ENCODE measurements at places on chromosomes 16 and 17.

- no peak for DNase-seq
Measured at GRCh38 chr16:82033683-82034300, 1.3 kb upstream of the HSD17B2 start.

GRCh38 chr17:64135000-64135399 is 5.1 kb upstream of the ERN1 start:
- DNase-seq: no peak

DNA sequence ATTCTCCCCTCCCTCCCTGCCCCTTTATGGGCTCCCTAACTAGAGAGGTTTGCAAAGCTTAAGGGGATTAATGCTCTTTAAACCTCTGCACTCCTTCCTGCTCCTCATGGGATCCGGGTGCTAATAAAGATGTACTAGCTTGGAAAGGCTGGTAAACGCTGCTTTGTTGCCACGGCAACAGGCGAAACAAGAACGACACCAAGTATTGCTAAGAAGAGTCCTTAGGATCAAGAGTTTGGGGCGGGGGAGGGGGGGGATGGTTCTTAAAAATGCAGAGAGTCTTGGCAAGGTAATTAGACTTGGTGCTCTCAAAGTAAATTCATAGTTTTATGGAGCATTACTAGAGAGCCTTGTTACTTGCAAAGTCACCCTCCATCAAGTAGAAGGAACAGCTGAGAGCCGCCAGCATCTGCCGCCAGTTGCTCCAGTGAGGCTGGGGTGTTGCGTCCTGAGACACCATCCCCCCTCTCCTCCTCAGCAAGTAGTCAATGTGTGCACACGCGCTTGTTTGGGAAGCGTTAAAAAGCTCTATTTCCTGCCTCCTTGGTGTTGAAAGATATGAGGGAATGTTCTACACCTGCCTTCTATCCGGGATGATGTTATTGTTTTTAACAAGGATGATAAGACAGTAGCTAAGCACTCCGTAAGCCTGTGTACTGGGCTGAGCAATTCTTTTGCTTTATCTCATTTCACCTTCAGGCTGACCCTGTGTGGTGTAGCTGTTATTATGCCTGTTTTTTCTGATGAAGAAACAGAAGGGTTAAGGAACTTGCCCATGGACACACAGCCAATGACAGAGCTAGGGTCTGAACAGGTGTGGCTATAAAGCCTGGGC is 190.9 kb downstream of the CCDC182 start:
- no peak for DNase-seq

DNA sequence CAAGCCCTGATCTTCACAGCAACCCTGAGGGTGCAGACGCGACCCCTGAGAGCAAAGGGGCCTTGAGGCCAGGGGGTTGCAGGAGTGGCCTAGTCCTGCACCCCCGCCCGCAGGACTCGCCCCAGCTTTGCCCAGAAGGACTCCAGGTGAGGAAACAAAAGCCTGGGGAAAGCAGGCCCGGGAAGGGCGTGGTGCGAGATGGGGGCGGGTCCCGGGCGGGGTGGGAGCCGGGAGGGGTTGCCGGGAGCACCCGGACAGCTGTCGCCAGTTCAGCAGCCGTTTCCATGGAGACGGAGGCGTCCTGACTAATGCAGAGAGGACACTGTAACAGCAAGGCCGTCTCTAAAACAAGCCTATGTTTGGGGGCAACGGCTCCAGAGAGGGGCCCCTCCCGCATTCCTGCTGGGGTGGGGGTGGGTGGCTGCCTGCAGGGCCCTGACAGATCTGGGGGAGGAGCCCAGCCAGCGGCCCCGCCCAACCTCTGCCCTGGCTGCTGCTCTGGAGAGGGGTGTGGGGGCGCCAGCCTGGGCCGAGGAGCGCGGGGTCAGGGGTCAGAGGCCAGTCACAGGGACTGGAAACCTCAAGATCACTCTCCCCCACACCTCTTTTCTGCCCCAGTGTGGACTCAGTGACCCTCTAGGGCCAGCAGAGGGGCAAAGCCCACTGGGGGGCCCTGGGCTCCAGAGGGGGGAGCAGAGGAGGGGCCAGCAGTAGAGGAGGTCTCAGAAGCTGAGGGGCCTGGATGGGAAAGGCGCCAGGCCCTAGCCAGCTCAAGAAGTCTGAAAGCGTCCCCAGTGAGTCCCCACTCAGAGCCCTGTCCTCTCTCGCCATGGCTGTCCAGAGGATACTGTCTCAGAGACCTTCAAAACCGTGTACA is 3.1 kb upstream of the TPPP3 start:
- no peak for DNase-seq

- no peak for DNase-seq
Measured at GRCh38 chr17:62755141-62755851, 52.8 kb downstream of the MARCHF10 start.
